A549 treated with RU486 at 1 μM for 4 hours (cell line): ENCODE measurements at places on chromosomes 2 and 18. TPM values are rescaled to one million over a fixed set of nuclear protein-coding genes. Genes with fewer than 3 reads are reported as not detected.

OSBPL1A gene
- 11.3 to 16.2 TPM (median 11.8 TPM) in 5 replicates for total RNA-seq

GKN1 gene
- total RNA-seq = 0.34 to 1.2 TPM (median 0.54 TPM) in 5 replicates

CCDC150 gene
- 2.8 to 5.7 TPM (median 4.7 TPM) in 5 replicates for total RNA-seq

MLPH gene
- total RNA-seq = 189 to 291 TPM (median 256 TPM) in 5 replicates

DSG4 gene
- not detected in 5 replicates for total RNA-seq

C1QL2 gene
- 0.07 to 0.15 TPM (median 0.11 TPM) in 4 of 5 replicates, not detected in the other for total RNA-seq

RGPD4 gene
- total RNA-seq = 0.05 to 0.10 TPM (median 0.06 TPM) in 4 of 5 replicates, not detected in the other
